Upper lobe of right lung (tissue), 1 donor: ENCODE measurements at places on chromosomes 11 and 22. TPM values are rescaled to one million over a fixed set of nuclear protein-coding genes. Genes with fewer than 3 reads are reported as not detected.

Gene ACCS
- 32.2 TPM for total RNA-seq

GRCh38 chr11:30876663-30877396, 290.7 kb upstream of the MPPED2 start:
- H3K4me1 ChIP-seq: no peaks in the 10 kb centered on the region
- DNase-seq: no peak
- H3K4me3 ChIP-seq: no peak overlapping the region
- no peaks in the 10 kb centered on the region for H3K27me3 ChIP-seq
- H3K36me3 ChIP-seq: no peaks in the 10 kb centered on the region

GRCh38 chr11:8631395-8632118, 37.5 kb upstream of the STK33 start:
- no peak overlapping the region for H3K4me3 ChIP-seq
- peaks cover 14% of the 10 kb centered on the region for H3K36me3 ChIP-seq
- H3K27me3 ChIP-seq: no peaks in the 10 kb centered on the region
- no peak overlapping the region for H3K27ac ChIP-seq
- no peaks in the 10 kb centered on the region for H3K4me1 ChIP-seq
- no peak for DNase-seq

Gene CRY2
- 54.2 TPM for total RNA-seq

GRCh38 chr11:121048464-121049233, 24.7 kb downstream of the TBCEL start:
- DNase-seq: no peak
- H3K36me3 ChIP-seq: peaks cover 54% of the 10 kb centered on the region
- H3K4me1 ChIP-seq: no peaks in the 10 kb centered on the region
- no peak overlapping the region for H3K4me3 ChIP-seq
- H3K27me3 ChIP-seq: no peaks in the 10 kb centered on the region

DNA sequence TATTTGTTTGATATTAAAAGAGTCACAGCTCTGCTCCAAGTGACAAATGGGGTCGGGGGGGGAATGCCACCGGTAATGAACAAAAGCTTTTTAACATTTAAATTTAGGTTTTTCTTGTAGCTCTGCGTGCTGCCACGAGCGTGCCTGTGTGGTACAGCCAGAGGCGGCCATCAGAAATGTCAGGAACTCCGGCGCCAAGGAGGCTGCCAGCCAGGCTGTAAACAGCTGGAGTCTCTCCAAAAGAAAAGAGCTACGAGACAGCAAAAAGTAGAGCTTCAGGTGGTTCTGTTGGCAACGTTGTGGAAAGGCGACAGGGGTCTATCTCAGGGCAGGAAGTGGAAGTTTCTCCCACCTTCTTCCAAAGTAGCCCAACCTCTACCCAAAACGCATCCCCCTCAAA, 532.8 kb downstream of the OPCML start:
- no peak overlapping the region for H3K4me3 ChIP-seq
- H3K4me1 ChIP-seq: no peaks in the 10 kb centered on the region
- no peak overlapping the region for H3K27ac ChIP-seq
- H3K27me3 ChIP-seq: peaks cover 6% of the 10 kb centered on the region

DNA sequence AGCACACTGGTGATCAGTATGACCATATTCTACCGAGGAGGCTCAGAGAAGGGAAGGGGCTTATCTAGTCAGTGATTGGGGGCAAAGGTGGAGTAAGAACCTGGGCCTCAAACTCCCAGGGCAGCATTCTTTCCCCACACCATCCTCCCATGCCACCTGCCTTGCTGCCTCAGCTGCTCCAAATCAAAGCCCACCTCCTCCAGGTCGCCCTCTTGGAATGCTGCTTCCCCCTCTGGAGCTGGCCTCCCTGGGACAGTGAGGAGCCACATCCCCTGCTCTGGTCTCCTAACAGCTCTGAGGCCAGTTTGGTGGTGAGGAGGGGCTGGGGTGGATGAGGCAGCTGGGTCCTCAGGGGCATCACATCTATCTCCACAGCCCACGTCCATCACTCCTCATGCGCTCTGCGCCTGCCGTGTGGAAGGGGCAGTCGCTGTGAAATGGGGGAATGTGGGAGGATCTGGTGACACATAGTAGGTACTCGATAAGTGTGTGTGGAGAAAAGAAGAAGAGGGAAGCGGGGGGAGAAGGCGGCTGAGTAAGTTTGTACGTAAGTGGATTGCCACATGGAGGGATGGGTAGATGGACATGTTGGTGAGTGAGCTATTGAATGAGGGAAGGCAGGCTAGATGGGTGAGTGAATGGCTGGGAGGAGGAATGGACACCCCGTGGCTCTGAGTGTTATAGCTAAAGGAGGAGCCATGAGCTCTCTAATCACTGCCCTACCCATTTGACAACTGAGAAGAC, 16.1 kb upstream of the ARHGEF17 start:
- no peak overlapping the region for H3K27ac ChIP-seq
- H3K4me1 ChIP-seq: peaks cover 22% of the 10 kb centered on the region
- no peaks in the 10 kb centered on the region for H3K36me3 ChIP-seq
- DNase-seq: no peak

- DNase-seq: no peak
- no peaks in the 10 kb centered on the region for H3K36me3 ChIP-seq
- no peak overlapping the region for H3K4me3 ChIP-seq
- H3K27me3 ChIP-seq: no peaks in the 10 kb centered on the region
- H3K4me1 ChIP-seq: no peaks in the 10 kb centered on the region
Measured at GRCh38 chr11:125129316-125129993, 18.0 kb upstream of the TMEM218 start.

DNA sequence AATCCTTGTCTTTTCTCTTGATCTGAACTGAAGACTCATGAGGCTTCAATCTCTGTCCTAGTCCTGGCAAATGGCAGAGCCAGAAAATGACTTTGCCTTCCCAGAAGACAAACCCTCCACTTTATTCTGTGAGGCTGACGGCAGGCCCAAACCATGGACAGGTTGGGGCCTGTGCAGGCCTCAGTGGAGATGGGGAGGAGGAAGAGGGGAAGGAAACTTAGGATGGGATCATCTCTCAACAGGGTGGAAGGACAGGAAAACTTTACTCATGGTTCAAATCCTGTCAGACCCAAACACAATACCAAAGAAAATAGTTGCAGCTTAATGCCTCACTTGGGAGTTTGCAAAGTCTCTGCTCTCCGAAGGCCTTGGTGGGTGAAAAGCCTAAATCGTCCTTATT, 9.8 kb downstream of the RPL27A start:
- H3K27ac ChIP-seq: no peak overlapping the region
- no peaks in the 10 kb centered on the region for H3K27me3 ChIP-seq
- H3K4me3 ChIP-seq: no peak overlapping the region
- H3K36me3 ChIP-seq: peaks cover 60% of the 10 kb centered on the region
- H3K4me1 ChIP-seq: peaks cover 16% of the 10 kb centered on the region

- H3K27me3 ChIP-seq: no peaks in the 10 kb centered on the region
- no peak overlapping the region for H3K27ac ChIP-seq
- H3K36me3 ChIP-seq: no peaks in the 10 kb centered on the region
- no peak overlapping the region for H3K4me3 ChIP-seq
- DNase-seq: no peak
- peaks cover 4% of the 10 kb centered on the region for H3K4me1 ChIP-seq
Measured at GRCh38 chr22:39389420-39389819, 10.2 kb upstream of the TAB1 start.

DNA sequence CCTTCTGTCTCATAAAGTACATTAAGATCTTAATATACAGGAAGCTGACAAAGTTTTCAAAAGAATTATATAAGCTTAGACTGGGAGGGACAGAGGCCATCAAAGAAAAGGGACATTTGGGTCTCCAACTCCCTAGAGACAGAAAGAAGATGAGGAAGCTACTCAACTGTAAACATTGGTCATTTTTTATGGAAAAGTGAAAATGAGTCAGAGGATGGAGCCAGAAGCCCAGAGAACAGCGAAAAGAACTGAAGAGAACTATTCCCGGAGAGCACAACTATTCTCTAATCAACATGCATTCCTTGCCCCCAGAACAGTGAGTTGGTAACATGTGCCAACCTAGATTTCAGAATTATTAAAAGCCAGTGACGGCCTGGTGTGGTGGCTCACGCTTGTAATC, 779.3 kb downstream of the DLG2 start:
- no peak for DNase-seq
- no peaks in the 10 kb centered on the region for H3K4me1 ChIP-seq
- H3K4me3 ChIP-seq: no peak overlapping the region

GRCh38 chr11:47997063-47998053, 17.0 kb downstream of the PTPRJ start:
- H3K4me3 ChIP-seq: no peak overlapping the region
- no peaks in the 10 kb centered on the region for H3K27me3 ChIP-seq
- no peak overlapping the region for H3K27ac ChIP-seq
- no peaks in the 10 kb centered on the region for H3K36me3 ChIP-seq
